Effector memory CD8-positive, alpha-beta T cell (primary cell): ENCODE measurements at places on chromosomes 1 and 21.

GRCh38 chr1:42006093-42006492 lies 87.4 kb upstream of the HIVEP3 start:
- no peak for DNase-seq

GRCh38 chr1:166080967-166081870 lies 85.6 kb downstream of the FAM78B start:
- no peak for DNase-seq

DNA sequence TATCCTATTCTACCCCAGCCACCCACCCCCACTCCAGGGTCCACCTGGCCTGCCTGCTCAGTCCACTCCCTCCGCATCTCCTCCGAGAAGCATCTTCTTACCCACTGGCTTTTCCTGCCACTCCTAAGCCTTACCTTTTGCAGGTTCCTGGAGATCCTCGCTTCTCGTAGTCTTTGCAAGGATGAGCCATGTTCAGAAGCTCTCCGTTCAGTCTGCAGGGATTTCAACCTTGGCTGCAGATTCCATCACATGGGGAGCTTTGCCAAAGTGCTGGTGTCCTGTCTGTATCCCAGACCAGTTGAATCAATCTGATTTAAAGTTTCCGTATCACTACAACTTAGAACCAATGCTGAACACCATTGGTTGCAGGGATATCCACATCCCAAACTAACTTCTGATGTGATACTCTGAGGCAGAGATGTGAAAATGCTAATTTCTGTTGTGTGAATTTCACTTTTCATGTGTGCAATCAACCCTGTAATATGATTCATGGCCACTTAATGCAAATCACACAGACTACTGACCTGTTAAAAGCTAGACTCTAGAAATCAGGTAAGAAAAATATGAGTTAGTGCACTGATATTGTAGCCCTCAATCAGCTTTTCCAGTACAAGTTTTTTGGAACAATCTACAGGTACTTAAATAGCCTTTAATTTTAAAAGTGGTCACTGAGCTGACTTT lies 61.9 kb downstream of the CAPN2 start:
- DNase-seq: no peak

- no peak for DNase-seq
Measured at GRCh38 chr21:26967062-26967913, at the start of gene ADAMTS5. TSS of gene ADAMTS5 (minus strand) at chr21:26967088. CDS start at chr21:26966391, 697 bp downstream.

GRCh38 chr1:15181564-15181963 lies 28.0 kb downstream of the TMEM51 start:
- DNase-seq: no peak
